ENCODE measurements at places on chromosomes 7 and 10. TPM values are rescaled to one million over a fixed set of nuclear protein-coding genes. Genes with fewer than 3 reads are reported as not detected.

The KCND2 gene
- 17.7 TPM for total RNA-seq

DNA sequence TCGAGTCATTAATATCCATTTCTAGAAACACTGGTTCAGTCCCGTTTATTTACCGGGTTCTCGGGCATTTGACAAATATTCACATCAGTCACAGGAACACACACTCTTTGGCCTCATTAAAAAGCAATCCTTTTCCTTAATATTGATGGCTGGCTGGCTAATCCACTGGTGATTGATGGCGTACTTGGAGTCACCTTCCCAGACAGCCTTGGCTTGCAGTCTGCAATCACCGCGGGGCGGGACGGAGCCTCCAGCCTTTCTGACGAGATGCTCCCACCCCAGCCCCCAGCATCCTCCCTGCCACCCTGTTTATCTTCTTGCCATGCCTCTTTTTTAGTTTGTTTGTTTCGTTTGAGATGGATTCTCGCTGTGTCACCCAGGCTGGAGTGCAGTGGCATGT, 36.6 kb downstream of the SRRM3 start:
- peaks cover 33% of the 10 kb centered on the region for H3K4me1 ChIP-seq
- H3K27me3 ChIP-seq, result no peaks in the 10 kb centered on the region
- DNase-seq, result no peak
- H3K27ac ChIP-seq, result no peak overlapping the region

GRCh38 chr7:13333371-13333770, 645.9 kb downstream of the ARL4A start:
- DNase-seq, result no peak
- no peaks in the 10 kb centered on the region for H3K27me3 ChIP-seq

- no peaks in the 10 kb centered on the region for H3K27me3 ChIP-seq
- no peaks in the 10 kb centered on the region for H3K36me3 ChIP-seq
- no peak for DNase-seq
- H3K4me3 ChIP-seq, result no peak overlapping the region
- peaks cover 50% of the 10 kb centered on the region for H3K4me1 ChIP-seq
These were observed 96.3 kb downstream of the CHN2 start for GRCh38 chr7:29290829-29291228.

DNA sequence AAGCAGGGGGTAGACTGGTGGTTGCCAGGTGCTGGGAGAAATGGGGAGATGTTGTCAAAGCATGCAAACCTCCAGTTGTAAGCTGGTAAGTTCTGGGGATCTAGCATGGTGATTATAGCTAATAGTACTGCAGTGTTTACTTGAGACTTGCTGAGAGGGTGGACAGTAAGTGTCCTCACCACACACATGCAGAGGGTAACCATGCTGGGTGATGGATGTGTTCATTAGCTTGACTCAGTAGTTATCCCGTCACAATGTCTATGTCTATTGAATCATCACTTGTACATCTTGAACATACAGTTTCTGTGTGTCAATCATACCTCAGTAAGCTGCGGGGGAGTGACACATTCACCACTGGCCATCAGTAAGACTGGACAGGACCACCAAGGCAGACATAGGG, 42.1 kb downstream of the GSDME start:
- no peak overlapping the region for H3K4me3 ChIP-seq
- no peaks in the 10 kb centered on the region for H3K36me3 ChIP-seq
- H3K27me3 ChIP-seq, result no peaks in the 10 kb centered on the region
- DNase-seq, result no peak
- no peak overlapping the region for H3K27ac ChIP-seq

DNA sequence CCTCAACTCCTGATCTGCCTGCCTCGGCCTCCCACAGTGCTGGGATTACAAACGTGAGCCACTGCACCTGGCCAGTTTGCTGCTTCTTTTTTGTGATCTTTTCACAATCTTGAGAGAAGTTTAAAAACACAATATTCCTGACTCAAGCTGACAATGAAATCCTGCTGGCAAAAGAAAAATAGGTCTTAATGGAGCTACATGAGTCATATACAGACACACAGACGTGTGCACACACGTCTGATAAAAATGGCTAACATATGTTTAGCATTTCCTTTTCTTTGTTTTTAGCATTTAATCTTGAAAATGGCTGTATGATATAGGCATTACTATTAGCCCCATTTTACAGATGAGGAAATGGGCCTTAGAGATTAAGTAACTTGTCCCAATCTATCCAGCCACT, 29.4 kb upstream of the RAB18 start:
- no peaks in the 10 kb centered on the region for H3K36me3 ChIP-seq
- H3K27me3 ChIP-seq, result no peaks in the 10 kb centered on the region
- H3K27ac ChIP-seq, result no peak overlapping the region
- H3K4me3 ChIP-seq, result no peak overlapping the region
- H3K4me1 ChIP-seq, result peaks cover 23% of the 10 kb centered on the region

GRCh38 chr10:15168291-15168785, at the start of gene NMT2:
Gene NMT2 (minus strand): TSS chr10:15168693. CDS start chr10:15168612, 81 bp downstream.
- no peaks in the 10 kb centered on the region for H3K27me3 ChIP-seq
- peak within 1 kb of the TSS; percentile 57 for H3K4me3 ChIP-seq
- H3K36me3 ChIP-seq, result no peaks in the 10 kb centered on the region
- H3K4me1 ChIP-seq, result peaks cover 23% of the 10 kb centered on the region
- no peak within 1 kb of the TSS for H3K27ac ChIP-seq

The C7orf33 gene
- total RNA-seq, result not detected

DNA sequence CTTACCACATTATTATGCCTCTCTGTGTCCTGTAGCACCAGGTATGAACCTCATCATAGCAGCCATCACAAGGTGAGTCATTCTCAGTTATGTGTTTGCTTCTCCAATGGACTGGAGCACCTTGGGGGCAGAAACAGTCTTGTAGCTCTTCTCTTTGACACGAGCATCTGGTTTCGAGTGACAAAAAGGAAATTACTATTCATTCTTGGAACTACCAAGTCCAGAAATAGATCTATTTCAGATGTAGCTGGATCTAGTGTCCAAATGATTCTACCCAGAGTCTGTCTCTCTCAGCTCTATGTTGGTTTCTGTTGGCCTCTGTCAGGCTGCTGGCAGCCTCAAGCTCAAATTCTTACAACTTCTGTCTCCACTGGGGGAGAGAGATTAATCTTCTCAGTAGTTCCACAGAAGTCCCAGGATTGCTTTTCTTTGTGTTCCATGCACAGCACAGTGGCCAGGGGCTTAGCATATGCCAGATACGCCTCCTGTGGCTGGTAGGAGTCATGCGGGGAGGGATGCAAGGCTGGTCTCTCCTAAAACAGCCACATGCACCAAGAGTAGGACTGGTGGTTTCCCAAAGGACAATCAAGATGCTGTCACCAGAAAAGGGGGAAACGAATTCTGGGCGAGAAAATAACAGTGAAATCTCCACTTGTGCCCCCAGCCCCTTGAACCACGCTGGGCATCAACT, 37.2 kb upstream of the PAPSS2 start:
- no peak overlapping the region for H3K27ac ChIP-seq
- peak; percentile 64 for DNase-seq
- peaks cover 37% of the 10 kb centered on the region for H3K4me1 ChIP-seq
- H3K36me3 ChIP-seq, result no peaks in the 10 kb centered on the region
- H3K27me3 ChIP-seq, result no peaks in the 10 kb centered on the region
- no peak overlapping the region for H3K4me3 ChIP-seq

The PNLIPRP1 gene
- not detected for total RNA-seq

DNA sequence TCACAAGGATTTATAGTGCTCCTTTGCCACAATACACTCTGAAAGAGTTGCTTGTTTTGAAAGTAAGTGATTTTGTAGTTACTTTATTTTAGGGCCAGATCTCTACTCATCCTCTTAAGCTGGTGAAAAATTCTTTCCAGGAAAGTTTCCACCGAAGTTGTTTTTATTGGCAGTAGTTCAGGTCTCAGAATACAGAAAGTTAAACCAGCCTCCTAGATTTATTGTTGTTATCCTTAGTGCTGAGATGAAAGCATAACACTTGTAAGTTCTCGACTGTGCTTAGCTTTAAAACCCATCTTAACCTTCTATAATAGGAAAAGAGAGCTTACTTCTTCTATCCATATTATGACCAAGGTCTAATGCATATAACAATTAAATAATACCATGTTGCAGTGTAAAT, 5.5 kb downstream of the AP3M1 start:
- no peaks in the 10 kb centered on the region for H3K36me3 ChIP-seq
- no peak overlapping the region for H3K4me3 ChIP-seq
- no peak overlapping the region for H3K27ac ChIP-seq
- DNase-seq, result no peak
- H3K27me3 ChIP-seq, result no peaks in the 10 kb centered on the region

DNA sequence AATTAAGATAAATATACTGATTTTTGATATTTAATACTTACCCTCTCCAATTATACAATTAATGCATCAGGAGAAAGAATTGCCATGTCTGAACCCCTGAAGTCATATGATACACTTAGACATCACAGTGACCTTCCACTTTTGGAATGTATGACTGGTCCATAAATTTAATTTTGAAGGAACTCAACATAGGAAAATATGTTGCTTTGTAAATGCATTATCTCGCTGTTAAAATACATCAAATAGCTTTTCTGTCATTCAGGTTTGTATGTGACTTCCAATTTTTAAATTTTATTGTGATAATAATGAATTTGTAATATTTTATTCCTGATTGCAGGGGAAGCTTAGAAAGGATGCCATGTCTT, 631.9 kb upstream of the ANKRD30A start:
- H3K4me1 ChIP-seq, result peaks cover 5% of the 10 kb centered on the region
- no peak for DNase-seq
- no peaks in the 10 kb centered on the region for H3K27me3 ChIP-seq
- no peak overlapping the region for H3K4me3 ChIP-seq

The UBE2D1 gene
- 39.5 TPM for total RNA-seq

- no peak for DNase-seq
- H3K36me3 ChIP-seq, result no peaks in the 10 kb centered on the region
- no peak overlapping the region for H3K4me3 ChIP-seq
- H3K27me3 ChIP-seq, result no peaks in the 10 kb centered on the region
- no peak overlapping the region for H3K27ac ChIP-seq
These were observed 103.1 kb upstream of the PCBD1 start for GRCh38 chr10:70991140-70992124.
